ENCODE measurements at places on chromosomes 2 and 18.

- no peak for DNase-seq
Observed at GRCh38 chr2:133627741-133628140, 59.5 kb upstream of the NCKAP5 start.

DNA sequence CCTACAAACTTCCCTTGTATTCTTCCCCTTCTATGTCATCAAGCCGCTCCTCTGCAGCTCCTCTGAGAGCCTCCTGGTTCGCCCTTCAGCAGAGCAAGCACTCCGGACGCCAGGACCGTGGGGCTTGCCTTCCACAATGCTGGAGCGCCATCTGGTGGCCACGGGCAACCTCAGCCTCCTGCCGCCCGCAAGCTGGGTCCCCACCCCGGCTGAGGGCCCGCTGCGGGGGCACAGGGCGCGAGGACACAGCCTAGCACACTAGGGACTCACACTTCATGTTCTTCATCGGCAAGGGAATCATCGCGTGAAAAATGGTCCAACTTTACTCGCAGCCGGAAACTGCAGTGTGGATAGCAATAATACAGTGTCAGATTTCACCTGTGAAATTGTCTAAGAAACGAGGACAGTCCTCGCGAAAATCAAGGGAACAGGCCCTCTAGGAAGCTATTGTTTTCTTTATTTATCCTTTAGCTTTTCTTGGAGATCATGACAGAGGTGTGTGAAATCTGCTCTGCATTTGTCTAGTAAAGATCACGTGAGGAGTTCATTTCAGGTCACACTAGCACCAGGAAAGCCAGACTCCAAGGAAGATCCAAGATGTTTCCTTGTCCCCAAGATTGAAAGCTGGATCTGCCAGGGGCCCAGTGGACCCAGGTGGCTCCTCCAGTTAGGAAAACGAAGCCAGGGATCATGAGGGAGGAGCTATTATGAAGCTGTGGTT, 5.8 kb downstream of the PRLH start:
- DNase-seq = peak; percentile 78

DNA sequence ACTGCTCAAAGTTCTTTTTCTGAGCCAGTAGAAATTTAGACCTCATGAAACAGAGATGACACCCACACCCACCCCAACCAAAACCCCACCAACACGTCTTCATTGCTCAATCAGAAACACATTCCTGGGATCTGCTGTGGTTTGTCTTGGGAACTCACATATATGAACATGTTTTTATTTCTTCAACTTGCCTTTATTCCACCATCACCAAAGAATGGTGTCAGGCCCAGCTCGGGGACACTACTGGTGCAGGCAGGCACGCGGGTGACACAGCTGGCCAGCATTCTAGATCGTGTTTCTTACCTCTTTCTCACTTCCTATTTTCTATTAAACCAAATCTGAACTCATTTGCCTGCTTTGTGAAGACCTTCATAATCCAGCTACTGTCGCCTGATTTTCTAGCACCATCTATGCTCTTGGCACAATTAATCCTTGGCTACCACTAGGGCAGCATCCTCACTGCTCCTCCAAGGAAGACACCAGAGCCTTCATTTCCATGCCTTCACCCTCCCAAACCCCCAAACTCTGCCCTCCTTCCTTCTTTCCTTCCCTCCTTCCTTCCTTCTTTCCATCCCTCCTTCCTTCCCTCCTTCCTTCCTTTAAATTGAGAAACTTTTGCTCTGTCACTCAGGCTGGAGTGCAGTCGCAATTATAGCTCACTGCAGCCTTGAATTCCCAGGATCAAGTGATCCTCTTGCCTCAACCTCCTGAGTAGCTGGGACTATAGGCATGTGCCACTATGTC, 157.1 kb downstream of the BCL2 start:
- DNase-seq = no peak

- no peak for DNase-seq
Observed at GRCh38 chr2:69190743-69191404, 177.9 kb downstream of the ANTXR1 start.

DNA sequence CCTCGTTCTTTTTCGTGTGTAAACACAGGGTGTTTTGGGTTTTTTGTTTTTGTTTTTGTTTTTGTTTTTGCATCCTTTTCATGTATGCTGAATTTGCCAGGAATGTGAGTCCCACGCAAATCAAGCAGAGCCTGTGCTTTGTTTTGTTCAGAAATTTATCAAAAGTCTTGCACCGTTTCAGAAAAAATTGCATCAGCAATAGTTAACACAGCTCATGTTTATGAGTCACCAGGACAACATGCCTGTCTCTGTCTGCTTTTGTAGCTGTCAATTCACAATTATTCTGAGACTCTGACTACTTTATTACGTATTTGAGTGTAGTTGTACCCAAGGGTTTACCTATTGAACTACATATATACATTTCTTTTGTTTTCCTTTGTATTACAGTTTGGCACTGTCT, 38.3 kb downstream of the MRPL44 start:
- DNase-seq = no peak

- no peak for DNase-seq
Observed at GRCh38 chr2:168145426-168146310, 101.7 kb downstream of the STK39 start.

DNA sequence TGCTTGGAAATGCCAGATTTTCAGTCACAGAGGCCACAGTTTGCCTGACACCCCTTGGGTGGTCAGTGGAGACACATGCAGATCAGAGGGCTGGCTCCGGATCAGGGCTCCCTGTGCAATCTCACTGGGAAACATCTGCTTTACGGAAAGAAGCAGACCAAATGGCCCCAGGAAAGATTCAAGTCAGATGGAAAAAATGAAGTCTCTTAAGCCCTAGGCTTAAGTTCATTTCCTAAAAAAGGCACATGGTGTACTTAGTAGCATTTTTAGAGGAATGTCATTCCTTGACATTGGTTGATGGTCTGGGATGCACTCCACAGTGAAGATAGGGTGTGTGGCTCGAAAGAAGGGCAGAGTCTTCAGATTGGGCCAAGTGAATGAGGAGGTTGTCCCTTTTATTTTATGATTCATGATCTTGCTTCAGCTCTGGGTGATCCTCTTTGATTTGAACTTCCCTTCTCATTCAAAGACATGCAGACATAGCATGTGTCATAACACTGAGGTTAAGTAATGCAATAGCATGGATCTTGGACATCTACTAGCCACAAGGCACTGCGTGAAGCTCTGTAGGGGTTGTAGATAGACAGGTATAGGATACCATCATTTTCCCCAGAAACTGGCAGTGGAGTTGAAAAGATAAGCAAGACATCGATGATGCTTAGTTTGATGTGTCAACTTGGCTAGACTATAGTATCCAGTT, 56.5 kb downstream of the KCNE4 start:
- DNase-seq = no peak

- DNase-seq = no peak
Observed at GRCh38 chr2:64092502-64092901, 51.7 kb downstream of the PELI1 start.

DNA sequence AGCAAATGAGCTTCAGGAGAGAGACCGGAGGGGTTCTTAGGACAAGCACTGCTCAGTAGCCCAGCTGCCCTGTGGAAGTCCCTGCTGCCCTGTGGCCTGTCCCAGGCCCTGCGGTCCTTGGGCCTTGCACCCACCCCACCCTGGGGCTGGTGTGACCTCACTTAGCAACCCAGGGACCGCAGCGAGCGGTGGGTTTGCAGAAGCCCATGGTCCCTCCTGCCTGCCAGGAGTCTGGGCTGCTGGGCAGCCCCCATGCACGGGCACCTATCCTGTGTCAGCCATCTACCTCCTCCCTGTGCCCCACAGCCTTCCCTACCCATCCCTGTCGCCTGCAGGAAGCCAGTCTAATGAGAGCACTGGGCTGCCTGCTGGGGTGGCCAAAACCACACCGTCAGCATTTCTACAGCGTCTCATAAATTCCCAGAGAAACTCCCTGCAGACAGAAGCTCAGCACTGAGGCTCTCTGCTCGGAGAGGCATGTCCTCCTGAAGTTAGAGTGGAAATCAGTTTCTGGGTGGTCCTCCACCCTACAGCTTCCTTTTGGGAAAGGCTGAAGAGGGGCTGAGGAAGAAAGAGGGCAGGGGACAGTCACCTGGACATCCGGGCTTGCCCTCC, 231.1 kb upstream of the HS6ST1 start:
- DNase-seq = peak; percentile 24

- no peak for DNase-seq
Observed at GRCh38 chr2:189338115-189338514, 103.2 kb upstream of the WDR75 start.

- peak; percentile 44 for DNase-seq
Observed at GRCh38 chr2:188975497-188976102, 1.4 kb downstream of the COL3A1 start.

DNA sequence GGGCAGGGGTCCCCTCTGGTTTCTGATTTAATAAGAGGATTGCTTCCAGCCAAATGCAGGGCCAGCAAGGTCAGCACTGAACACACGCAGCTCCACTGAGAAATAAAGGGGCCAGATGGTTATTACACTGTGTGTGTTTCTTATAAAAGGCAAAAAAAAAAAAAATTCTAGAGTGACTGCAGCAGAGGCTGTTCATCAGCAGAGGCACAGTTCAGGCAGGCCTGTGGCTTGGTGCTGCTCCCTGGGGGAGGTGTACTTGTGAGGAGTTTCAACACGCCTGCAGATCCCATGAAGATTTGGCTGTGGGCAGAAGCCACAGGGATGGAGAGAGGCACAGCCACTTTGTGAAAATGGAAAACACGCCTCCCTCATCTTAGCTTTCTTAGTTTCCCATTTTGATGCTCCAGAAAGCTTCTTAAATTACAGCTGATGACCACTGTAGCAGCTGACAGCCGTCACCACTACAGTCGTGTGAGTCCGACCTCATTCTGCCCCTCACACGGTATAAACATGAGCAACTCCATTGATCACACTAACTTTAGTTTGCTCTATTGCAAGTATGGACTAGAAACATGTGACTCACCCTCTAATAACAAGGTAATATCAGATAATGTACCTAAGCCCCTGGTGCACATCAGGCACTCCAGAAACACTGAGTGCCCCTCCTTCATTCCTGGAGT, 726.5 kb upstream of the RAB6C start:
- DNase-seq = no peak

GRCh38 chr2:12718015-12718671, 1.4 kb downstream of the TRIB2 start:
- no peak for DNase-seq

DNA sequence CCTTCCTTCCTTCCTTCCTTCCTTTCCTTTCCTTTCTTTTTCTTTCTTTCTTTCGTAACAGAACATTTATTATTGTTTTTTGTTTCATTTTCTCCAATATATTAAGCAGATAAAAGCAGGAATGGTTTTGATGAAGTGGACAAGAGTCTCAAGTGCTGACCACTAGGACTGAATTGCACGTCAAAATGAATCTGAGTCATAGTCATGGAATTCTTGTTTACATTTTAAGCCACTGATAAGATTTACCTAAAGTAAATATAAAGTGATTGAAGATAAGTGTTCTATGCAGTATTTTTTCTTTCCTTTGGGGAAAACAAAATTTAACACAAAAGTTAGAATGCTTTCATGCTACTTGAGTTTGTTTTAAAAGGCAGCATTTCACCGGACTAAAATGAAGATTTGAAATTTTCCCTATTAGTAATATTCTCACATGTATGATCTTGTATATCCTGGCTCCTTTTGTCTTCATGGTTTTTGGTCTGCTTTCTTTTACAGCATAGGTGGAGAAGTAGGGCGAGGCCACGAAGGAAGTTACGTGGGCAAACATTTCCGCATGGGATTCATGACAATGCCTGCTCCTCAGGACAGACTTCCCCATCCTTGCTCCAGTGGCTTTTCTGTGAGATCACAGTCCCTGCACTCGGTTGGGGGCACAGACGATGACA, 113.5 kb downstream of the NYAP2 start:
- DNase-seq = no peak

DNA sequence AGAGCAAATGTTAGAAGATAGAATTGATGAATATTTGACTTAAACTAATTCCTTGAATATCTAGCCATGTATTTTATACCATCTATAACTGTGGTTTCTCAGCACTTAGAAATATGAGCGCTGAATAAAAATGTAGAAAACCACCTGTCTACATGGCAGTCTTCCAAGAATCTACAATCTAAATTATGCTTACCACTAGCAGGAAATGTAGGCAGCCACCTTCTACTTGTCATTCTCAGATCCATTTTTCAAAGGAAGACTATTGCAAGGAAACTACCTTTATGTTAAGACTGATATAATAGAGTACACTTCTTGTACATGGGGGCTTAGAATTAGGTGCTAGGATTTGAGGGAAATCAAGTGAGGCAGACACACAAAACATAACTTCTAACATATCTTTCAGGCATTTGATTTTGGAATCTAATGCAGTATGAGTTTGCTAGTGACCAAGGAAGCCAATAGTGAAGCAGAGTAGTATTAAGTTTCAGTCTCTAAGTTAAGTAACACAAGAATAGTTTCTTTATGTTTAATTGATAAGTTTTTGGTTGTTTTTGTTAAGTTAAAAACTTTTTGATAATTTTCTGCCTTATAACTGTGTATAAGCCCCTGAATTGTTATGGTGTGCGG, 175.9 kb upstream of the ITGA4 start:
- DNase-seq = no peak

DNA sequence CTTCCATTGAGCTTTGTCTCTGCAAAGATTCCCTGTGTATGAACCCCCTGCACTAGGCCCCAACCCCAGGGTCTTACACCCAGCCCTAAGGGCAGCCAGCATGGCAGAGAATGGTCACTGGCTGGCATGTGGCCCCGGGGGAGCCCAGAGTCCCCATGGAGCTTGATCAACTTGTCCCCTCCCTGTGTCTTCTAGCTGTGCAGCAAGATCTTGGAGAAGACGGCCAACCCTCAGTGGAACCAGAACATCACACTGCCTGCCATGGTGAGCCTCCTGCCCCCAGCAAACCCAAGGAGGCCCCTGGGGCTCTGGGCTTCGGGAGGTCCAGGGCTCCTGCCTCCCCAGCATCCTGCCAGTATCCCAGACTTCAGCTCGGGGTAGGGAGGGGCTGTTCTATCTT, 81.5 kb downstream of the DYSF start:
- DNase-seq = no peak

DNA sequence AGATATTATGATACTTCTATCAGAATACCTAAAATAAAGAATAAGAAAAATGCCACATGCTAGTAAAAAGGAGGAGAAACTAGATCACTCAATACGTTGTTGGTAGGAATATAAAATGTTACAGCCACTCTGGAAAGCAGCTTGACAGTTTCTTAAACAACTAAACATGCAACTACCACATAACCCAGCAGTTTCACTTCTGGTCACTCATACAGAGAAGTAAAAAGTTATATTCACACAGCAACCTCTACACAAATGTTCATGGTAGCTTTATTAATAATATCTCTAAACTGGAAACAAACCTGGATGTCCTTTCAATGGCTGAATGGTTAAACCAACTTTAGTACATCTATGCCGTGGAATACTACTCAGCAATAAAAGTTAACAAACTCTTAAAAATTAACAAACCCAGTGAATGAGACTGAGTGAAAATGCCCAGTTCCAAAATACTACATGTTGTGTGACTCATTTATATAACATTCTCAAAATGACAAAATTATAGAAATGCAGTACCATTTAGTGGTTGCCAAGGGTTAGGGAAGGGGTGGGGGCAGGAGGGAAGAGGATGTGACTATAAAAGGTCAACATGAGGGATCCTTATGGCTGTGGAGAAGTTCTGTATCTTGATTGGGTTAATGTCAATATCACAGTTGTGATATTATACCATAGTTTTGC, 124.1 kb downstream of the MMADHC start:
- no peak for DNase-seq

All from left renal pelvis (tissue), 4 donors.